ENCODE measurements at places on chromosomes 12 and 14.

DNA sequence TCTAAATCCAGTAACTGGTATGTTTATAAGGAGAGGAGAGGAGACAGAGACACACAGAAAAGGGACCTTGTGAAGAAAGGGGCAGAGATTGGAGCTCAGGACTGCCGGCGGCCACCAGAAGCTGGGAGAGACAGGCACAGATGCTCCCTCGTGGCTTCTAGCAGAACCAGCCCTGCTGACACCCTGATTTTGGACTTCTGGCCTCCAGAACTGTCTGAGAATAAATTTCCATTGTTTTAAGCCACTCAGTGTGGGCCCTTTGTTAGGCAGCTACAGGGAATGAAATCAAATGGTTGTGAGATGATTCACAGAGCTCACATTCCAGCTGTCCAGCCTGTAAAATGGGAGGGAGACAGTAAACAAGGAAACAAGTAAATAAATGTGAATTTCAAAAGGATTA, 47.6 kb downstream of the TMEM132C start:
- no peak for DNase-seq

DNA sequence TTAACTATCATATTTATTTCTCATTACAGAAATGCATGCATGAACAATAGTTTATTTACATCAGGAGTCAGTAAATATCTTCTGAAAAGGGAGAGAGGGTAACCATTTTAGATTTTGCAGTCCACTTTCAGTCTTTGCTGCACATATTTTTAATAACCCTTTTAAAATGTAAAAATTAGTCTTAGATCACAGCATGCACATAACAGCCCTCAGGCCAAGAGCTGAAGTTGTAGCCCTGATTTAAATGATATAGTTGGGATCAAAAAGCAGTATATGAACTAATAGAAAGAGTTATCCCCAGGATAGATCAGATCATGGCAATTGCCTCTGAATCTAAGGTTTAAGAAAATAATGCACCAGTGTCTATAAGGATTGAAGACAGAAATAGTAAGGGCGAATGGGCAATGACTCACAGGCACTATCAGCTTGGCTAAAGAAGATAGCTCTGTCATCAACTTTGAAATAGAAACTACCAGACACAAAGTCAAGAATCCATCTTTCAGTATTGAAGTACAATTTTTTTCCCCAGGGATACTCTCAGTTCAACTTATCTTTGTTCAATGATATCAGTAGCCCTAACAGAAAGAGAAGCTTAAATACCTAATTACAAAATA, 13.1 kb upstream of the CLEC7A start:
- no peak for DNase-seq

DNA sequence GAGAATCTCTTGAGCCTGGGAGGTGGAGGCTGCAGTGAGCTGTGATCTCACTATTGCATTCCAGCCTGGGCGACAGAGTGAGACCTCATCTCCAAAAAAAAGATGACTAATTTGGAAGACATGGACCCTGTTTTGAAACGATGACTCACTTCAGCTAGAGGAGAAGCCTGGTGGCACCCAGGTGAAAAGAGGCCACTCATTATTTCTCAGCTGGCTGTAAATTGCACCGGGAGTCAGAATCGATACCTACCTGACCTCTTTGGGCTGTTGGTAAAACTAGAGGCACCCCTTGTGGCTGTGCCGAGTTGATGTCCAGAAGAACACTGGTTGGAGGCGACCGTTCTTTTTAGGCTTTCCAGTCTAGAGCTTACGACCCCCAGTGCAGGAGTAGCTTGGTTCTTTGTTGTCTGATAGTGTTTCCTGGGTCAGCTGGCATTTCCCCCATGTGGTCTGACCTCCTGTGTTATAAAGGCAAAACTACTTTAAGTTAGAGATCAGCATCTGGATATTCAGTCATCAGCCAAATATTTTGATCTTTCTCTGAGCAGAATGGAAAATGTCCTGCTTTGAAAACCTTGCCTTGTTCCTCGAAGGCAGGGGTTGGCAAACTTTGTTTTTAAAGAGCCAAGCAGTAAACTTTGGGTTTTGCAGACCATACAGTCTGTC, 93.2 kb downstream of the CHST11 start:
- no peak for DNase-seq

DNA sequence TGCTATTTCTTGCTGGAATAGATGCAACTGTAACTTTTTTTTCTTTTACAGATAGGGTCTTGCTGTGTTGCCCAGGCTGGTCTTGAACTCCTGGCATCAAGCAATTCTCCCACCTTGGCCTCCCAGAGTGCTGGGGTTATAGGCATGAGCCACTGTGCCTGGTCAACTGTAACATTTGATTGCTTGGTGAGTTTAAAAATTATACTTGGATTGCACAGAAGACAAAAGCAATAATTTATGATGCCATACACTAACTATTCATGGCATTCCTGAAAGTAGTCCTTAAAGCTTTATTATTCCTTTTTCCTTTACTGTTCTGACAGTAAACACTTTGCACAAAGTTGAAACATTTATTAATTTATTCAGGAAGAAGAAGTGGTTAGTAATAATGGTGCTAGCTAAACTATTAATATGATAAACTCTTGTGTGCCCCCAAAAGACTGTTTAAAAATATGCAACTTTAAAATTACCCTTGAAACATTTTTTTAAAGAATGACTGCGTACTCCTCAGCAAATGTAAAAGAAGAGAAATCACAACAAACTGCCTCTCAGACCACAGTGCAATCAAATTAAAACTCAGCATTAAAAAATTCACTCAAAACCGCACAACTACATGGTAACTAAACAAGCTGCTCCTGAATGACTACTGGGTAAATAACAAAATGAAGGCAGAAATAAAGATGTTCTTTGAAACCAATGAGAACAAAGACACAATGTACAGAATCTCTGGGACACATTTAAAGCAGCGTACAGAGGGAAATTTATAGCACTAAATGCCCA, 8.3 kb downstream of the PTPRB start:
- DNase-seq = no peak

DNA sequence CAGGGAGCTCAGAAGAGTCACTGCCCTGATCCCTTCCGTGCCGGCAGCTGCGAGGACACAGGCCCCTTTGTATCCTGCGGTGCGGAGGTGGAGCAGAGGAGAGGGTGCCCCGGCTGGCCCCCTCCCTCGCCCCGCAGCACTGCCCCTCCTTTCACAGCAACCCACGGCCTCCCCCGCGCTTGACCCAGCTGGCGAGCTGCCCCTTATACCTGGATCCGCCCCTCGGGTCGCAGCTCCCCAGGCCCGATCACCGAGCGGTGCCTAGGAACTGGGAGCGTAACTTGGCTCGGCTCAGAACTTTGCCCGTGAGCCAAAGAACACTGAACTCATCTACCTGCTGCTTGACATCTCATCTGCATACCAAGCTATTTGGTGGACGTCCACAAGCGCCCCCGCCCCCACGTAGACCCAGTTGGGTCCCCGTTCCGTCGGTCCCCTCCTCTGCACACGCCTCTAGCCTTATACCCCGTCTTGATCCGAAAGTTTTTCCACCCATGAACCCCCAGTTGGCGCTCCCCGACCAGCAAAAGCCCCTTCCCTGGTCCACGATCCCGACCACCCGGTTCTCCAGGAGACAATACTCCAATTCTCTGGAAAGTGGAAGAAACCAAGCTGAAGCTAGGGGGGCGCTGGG, 697 bp upstream of the DNAJC14 start:
- DNase-seq = peak; percentile 51

- no peak for DNase-seq
Observed at GRCh38 chr12:4201333-4202100, 72.0 kb upstream of the CCND2 start.

GRCh38 chr14:34179727-34180126, 228.9 kb upstream of the EGLN3 start:
- no peak for DNase-seq

- no peak for DNase-seq
Observed at GRCh38 chr12:27488479-27488878, 35.5 kb upstream of the PPFIBP1 start.

- DNase-seq = no peak
Observed at GRCh38 chr12:121893961-121894460, 5.4 kb downstream of the PSMD9 start.

DNA sequence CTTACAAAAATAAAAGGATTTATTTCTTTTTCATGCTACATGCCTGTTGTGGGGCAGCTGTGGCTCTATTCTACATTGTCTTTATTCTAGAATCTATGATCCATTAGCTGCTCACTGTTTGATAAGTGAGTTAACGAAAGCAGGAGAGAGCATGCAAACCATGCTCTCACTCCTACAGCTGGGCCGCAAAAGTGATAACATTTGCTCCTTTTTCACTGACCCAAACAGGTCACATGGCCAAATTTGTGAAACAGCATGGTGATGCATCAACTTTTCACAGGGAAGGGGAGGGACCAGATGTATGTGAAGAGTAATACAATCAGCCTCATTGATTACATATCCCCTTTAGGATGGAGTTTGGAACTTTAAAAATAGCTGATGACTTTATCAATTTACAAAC, 456.9 kb upstream of the SYT1 start:
- no peak for DNase-seq

DNA sequence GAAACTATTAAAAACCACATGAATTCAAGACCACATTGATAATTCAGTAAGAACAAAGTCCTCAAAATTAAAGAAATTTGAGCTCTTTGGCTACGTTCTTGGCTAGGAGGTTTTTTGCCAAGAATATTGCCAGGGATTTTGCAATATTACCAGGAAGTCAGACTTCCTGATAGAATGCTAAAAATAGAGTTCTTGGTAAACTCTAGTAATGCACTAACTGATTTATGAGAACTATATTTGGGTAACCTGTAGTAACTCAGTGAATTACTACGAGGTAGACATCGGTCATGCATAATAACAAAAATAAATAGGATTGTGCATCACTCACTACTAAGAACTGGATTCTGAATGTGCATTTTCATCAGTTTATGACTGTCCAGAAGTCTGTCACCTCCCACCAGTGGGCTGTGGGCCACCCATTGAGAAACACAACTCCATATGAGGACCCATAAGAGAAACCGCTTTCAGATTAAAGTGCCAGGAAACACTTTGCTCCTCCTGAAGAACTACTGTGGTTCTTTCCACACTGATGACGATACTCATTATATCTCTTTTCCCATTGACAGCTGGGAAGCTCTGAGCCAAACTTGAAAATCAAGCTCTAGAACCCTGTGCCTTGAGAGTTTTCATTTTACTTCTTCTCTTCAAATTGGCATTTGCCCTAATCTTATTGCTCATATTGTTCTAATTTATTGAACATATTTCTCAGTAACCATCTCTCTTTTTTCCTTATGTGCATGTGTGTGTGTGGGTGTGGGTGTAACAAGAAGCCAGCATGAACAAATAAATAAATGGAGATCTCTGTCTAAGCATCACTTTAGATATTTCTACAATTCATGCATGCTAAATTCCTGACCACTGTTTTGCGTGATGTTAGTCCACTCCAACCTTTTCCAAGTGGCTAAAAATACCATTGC, 116.6 kb downstream of the BCL11B start:
- DNase-seq = no peak

DNA sequence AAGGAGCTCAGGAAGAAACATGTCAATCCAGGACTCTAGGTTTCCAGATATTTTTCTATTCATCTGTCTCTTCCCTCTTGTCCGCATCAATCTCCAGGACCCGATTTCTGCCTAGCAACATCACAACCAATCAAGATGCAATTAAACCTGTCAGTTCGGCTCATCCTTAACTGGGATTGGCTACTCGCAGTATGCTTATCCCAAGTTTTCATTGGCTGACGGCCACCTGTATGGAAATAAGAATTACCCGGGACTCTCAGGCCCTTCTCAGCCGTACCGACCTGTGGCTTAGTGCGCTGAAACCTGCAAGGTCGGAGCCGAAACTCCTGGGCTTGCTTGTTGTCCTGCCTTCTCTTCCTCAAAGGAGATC, 20.4 kb upstream of the ATP5MC2 start:
- DNase-seq = no peak

GRCh38 chr14:30132196-30132595, 204.5 kb upstream of the PRKD1 start:
- DNase-seq = no peak

DNA sequence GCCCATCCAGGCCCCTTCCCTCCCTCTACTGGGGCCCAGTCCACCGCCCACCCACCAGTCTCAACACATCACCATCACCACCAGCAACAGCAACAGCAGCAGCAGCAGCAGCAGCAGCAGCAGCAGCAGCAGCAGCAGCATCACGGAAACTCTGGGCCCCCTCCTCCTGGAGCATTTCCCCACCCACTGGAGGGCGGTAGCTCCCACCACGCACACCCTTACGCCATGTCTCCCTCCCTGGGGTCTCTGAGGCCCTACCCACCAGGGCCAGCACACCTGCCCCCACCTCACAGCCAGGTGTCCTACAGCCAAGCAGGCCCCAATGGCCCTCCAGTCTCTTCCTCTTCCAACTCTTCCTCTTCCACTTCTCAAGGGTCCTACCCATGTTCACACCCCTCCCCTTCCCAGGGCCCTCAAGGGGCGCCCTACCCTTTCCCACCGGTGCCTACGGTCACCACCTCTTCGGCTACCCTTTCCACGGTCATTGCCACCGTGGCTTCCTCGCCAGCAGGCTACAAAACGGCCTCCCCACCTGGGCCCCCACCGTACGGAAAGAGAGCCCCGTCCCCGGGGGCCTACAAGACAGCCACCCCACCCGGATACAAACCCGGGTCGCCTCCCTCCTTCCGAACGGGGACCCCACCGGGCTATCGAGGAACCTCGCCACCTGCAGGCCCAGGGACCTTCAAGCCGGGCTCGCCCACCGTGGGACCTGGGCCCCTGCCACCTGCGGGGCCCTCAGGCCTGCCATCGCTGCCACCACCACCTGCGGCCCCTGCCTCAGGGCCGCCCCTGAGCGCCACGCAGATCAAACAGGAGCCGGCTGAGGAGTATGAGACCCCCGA, 6.8 kb upstream of the RNU7-1 start:
- peak; percentile 68 for DNase-seq

DNA sequence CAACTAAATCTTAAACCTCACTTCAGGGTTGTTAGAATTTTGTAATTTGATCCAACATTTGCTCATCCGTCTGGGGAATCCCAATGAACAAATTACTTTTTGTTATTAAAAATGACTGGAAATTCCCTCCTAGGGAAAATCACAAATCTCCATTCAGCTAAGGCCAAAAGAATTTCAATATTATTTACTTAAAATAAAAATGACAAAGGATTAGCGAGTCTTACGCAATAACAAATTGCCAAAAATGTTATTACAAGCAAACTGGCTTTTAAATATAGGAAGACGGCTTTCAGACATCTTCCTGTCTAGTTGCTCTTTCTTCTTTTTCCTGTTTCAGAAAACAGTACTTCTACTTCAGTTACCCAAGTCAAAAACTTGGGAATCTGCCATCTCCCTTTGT, 92.4 kb upstream of the TSPAN8 start:
- DNase-seq = no peak

- no peak for DNase-seq
Observed at GRCh38 chr12:25698772-25699171, 145.7 kb upstream of the LMNTD1 start.

GRCh38 chr12:71299541-71300376, 139.8 kb upstream of the LGR5 start:
- no peak for DNase-seq

DNA sequence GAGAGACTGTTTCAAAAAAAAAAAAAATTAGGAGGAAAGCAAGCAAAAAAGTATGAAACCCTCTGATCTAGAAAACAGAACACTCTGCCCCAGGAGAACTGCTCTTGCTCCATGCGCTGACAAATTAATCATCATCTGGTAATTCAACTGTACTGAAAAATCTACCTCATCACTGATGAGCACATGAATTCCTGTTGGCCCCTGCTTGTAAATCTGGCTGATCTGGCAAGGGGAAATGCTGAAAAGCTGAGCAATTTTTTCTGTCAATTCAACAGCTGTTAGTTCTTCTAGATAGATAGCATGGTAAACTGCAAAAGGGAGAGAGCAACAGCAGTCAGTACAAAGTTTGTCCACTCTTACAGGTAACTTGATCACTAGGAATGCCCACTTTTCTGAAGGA, 15.2 kb upstream of the CSRNP2 start:
- DNase-seq = no peak

All from activated T-cell treated with anti-CD3 and anti-CD28 coated beads, Interleukin-2, amount 50 U/mL, for 1 hour (primary cell).